Fibroblast of skin of left biceps (primary cell): ENCODE measurements at places on chromosomes 6 and 20.

DNA sequence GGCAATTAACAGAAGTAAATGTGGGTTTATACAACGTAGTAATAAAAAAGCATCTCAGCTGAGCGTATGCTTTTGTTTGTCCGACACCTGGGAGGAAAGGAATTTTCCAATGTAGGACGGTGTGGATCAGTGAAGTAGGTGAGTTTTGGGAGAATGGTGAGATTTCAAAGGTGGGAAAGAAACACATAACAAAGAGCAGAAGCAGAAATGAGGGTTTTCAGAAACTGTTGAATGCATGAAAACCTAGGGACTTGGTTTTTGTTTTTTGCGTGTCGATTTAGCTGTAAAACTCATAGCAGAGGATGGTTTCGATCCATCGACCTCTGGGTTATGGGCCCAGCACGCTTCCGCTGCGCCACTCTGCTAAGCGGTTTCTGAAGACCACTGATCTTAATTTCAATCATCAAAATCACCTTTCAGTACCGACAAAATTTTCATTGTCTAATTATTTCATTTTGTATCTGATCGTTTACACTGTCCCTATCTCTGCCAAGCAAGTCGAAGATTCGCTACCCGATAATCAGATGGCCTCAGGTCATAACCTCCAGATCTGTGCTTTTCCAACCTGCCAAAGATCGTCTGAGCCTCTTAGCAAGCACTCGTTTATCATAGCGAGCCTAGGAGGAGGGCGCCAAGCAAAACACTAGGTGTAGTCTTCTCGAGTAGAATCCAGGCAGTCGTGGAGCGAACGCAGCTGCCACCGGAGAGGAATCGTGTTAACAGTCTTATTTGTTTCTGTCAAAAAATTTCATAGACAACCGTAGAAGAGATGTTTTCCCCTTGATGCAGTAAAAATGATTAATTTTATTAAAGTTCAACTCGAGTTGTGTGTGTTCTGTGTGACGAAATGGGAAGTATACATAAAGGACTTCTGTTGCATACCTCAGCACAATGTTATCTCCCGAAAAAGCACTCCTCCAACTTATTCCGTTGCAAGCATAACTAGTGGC, 20.9 kb upstream of the POM121L2 start:
- DNase-seq: peak; percentile 20

DNA sequence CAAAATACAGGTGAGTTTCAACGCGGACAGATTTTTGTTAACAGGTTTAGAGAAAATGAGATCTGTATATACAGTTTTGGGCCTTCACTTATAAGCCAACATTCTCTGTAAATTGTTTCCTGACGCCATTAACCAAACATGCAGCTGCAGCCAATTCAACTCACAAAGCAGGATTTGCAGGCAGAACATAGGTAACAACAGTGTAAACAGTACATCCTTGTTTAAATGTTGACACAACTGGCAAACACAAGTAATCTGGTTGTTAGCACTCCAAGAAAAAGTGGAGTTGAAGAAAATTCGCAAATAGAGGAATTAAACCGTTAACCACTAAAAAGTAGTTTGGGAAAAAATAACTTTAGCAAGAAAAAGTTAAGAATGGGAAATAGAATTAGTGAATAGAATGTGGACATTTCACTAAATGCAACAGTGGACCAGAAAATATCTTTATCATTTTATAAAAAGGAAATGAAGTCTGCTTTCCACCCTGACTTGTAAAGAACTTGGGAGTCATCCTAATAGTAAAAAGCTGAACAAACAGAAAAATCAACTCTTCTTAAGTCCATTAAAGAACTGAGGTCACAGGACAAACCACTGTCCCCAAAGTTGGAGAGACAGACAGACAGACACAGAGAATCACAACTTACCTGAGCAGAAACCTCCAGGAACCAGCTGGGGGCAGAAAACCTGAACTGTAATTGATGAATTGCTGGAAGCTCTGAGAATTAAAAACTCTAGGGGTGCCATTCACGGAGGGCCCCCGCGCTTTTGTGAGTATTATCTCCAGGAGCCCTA, 10.1 kb downstream of the SMIM28 start:
- no peak for DNase-seq

- DNase-seq: no peak
These were observed 122.6 kb upstream of the LOC128125822 start for GRCh38 chr6:63449714-63450113.

DNA sequence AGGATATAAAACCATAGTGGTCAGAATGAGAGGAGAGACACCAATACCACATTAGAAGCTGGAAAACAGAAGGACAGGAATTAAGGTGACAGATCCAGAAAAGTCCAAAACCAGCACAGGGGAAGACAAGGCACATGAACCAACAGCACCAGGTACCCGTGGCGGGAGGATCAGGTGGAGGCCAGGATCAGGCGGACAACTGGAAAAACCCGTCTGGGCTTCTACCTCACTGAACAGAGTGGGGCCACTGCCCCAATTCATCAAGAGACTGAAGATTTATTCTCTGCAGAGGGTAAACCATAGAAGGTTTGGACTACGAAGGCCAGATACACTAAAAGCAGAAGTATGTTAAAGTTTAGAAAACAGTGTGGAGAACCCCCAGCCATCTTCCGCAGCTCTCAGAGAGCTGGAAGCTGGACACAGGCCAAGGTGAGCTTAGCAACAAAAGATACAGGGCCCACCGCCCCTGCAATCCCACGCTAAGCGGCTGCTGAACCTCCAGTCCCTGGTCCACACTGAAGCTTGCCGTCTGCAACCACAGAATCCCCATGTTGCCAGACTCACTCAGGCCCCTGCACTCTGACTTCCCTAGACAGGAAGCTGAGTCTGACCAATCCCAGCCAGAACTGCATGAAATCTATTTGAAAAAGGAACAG, 29.9 kb downstream of the ABHD12 start:
- no peak for DNase-seq

GRCh38 chr6:168530653-168531071, 89.7 kb downstream of the SMOC2 start:
- DNase-seq: no peak

DNA sequence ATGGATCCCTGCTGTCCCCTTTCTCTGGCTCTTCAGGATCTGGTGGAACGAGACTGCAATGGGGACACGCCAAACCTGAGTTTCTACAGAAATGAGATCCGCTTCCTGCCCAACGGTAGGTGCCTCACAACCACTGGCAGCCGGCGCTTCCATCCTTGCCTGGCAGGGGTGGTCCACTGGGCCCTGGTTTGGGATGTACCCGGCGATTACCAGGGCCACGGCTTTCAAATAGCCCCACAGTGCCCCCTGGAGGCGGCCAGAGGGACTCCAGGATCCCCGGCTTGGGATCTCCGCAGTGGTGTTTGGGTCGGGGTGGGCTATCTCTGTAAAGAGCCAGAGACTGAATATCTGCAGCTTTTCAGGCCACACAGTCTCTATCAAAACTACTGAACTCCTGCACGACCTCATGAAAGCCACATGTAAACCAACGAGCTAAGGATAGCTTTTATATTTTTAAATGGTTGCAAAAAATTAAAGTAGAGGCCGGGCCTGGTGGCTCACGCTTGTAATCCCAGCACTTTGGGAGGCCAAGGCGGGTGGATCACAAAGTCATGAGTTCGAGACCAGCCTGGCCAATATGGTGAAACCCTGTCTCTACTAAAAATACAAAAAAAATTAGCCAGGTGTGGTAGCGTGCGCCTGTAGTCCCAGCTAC, 3.7 kb downstream of the OGFR start:
- no peak for DNase-seq

DNA sequence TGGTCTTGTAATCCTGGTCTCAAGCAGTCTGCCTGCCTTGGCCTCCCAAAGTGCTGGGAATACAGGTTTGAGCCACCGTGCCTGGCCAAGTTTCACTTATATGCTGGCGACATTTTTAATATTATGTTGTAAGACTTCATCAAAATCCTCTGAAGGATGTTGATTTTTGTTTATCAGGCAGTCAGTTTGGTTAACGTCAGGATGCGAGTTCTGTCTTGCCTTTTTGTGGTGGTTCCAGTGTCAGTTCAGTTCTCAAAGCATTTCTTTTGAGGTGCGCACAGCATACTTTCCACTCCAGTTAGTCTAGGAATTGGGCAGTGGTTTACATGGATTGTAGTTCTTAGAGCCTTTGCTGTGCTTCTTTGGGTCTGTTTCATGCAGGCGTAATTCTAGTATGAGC, 24.9 kb downstream of the SCAF8 start:
- no peak for DNase-seq

GRCh38 chr6:150641398-150642139, 41.9 kb downstream of the PLEKHG1 start:
- DNase-seq: no peak

- no peak for DNase-seq
These were observed 228.7 kb downstream of the BCKDHB start for GRCh38 chr6:80335121-80335531.

- DNase-seq: no peak
These were observed 31.9 kb downstream of the GINS1 start for GRCh38 chr20:25439328-25439727.

- DNase-seq: peak; percentile 52
These were observed 5.4 kb downstream of the CCND3 start for GRCh38 chr6:41936073-41936837.

GRCh38 chr6:93047033-93047432, 372.3 kb downstream of the EPHA7 start:
- DNase-seq: no peak

DNA sequence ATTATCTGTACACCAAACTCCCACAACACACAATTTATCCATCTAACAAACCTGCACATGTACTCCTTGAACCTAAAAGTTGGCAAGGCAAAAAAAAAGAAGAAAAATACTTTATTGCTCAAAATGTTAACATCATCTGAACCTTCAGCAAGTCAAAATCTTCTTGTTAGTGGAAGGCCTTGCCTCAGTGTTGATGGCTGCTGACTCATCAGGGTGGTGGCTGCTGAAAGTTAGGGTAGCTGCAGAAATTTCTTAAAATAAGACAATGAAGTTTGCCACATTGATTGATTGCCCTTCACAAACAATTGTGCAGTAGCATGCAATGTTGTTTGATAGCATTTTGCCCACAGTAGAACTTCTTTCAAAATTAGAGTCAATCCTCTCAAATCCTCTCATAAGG, 2.7 kb upstream of the WFDC11 start:
- no peak for DNase-seq

DNA sequence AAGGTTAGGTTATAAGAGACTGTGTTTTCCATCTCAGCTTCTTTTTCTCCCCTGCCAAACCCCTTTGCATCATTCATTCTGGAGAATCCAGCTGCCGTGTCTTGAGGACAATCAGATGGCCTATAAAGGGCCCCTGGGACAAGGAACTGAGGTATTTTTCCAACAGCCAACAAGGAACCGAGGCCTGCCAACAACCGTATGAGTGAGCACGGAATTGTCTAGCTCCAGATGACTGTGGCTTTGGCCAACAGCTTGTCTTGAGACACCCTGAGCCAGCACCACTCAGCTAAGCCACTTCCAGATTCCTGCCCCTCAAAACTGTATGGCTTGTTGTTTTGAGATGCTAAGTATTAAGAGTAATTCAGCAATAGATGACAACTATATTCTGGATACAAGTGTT, 433.7 kb upstream of the HSF2 start:
- no peak for DNase-seq

DNA sequence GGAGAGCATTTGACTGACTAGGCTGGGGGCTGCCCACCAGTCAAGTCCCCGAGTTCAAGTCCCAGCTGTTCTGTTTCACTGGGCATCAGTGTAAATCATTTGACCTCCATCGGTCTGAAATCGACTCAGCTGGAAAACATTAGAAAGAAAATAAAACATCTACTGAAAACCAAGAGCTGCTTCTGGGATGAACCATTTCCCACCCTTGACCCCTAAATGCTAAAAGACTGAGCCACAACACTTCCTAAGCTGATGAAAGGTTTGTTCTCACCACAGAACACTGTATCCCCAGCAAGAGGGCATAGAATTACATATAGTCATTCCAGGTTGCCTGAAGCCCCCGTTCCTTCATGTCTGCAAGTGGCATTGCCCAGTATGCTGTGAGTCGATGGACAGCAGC, 237.0 kb upstream of the TAB2 start:
- no peak for DNase-seq

GRCh38 chr20:63533871-63534393, 3.2 kb downstream of the PTK6 start:
- DNase-seq: no peak

GRCh38 chr6:142848976-142849375, 96.0 kb downstream of the HIVEP2 start:
- DNase-seq: no peak

DNA sequence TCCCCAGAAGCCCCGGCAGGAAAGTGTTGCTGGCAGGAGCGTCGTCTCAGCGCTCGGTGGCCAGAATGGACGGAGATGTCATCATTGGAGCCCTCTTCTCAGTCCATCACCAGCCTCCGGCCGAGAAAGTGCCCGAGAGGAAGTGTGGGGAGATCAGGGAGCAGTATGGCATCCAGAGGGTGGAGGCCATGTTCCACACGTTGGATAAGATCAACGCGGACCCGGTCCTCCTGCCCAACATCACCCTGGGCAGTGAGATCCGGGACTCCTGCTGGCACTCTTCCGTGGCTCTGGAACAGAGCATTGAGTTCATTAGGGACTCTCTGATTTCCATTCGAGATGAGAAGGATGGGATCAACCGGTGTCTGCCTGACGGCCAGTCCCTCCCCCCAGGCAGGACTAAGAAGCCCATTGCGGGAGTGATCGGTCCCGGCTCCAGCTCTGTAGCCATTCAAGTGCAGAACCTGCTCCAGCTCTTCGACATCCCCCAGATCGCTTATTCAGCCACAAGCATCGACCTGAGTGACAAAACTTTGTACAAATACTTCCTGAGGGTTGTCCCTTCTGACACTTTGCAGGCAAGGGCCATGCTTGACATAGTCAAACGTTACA, 817 bp downstream of the GRM1 start:
- DNase-seq: no peak

GRCh38 chr6:135403584-135403983, 94.0 kb downstream of the AHI1 start:
- DNase-seq: no peak

- DNase-seq: no peak
These were observed 20.2 kb downstream of the SF3B5 start for GRCh38 chr6:144075187-144075586.

- DNase-seq: no peak
These were observed 88.8 kb upstream of the EZR start for GRCh38 chr6:158907931-158908330.

- no peak for DNase-seq
These were observed 15.0 kb upstream of the ETV7 start for GRCh38 chr6:36402481-36402880.

- no peak for DNase-seq
These were observed 7.8 kb downstream of the SCGN start for GRCh38 chr6:25659633-25660368.
